ENCODE measurements at places on chromosomes 6 and 20.

- no peak for DNase-seq
Measured at GRCh38 chr6:119758385-119758784, 408.8 kb upstream of the MAN1A1 start.

DNA sequence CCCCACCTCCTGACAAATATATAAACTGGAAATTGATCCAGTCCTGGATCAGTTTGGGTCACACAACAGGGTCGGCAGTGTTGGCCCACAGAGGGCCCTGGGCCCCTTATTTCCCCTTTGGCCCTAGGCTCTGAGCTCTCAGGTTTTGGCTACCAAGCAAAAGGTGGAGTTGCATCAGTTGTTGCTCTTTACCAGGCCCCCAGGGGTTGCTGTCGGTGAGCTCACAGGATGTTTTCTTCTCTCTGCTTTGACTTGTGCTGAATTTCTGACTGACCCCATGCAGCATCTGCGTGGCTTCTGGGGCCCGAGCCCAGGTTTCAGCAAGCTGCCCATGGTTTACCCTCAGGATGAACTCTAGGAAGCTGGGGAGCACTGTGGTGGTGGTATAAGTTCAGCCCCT, 44.6 kb downstream of the PPARD start:
- no peak for DNase-seq

DNA sequence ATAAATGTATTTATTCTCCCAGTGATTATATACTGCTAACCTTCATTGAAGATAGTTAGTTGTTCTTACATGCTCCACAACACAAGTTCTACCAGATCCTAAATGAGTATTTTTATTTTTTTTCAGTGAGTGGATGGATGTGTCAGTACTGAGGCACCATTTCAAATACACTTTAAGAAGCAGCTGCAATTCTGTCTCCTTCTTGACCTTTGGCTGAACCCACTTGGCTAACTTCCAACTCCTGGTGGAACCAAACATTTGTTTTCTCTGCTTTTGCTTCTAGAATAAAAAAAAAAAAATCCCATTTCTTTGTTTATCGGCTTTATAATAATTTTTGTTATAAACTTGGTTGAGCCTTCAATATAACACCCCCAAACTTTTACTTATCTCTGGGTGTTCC, 458.3 kb upstream of the MAP3K7 start:
- no peak for DNase-seq

GRCh38 chr20:41213150-41213820, 75.9 kb downstream of the PLCG1 start:
- no peak for DNase-seq

- DNase-seq = no peak
Measured at GRCh38 chr20:51452091-51452613, 90.4 kb downstream of the NFATC2 start.

- no peak for DNase-seq
Measured at GRCh38 chr6:138977646-138978167, 10.3 kb downstream of the REPS1 start.

GRCh38 chr6:10268111-10268510, 146.8 kb downstream of the TFAP2A start:
- no peak for DNase-seq

- no peak for DNase-seq
Measured at GRCh38 chr6:36962874-36963273, 8.3 kb downstream of the PI16 start.

DNA sequence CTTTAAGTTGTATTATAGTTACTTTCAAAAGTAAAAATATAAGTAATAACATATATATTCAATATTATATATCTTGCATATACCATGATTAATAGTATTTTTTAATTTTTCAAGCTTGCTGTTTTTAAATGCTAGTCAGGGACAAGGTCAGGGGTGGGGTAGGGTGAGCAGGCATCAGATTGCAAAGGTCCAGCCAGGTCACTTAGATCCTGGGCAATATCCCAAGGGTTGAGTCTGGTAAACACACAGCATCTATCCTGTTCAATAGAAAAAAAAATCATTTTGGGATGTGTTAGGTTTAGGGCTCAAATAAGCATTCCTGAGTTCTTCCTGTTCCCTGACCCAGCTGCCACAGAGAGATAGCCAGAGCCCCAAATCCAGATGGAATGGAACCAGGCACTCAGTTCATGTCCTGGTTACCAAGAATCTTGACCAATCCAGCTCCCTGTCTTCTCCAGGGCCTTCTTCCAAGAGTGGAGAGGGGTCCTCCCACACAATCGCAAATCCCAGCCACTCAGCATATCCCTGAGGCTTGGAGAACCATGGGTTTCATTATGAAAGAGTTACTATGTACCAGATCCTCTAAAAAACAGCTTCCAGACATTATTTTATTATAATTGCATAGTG, 134.9 kb upstream of the TOP1 start:
- DNase-seq = no peak

DNA sequence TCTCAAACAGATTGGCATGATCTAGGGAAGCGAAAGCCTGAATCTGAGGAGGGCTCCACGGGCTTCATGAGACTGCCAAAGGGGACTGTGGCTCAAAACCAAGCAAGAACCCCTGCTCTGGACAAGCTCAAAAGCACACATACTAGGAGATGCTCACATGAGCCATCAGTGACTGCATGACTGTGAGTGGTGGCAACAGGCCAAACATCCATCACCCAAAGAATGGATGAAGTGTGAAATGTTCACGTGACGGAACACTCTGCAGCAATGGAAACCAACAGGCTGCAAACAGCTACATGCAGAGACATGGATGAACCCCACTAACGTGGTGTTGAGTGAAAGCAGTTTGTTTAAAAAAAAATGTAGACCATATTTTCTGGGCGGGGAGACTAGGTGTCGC, 136.3 kb downstream of the PREX1 start:
- no peak for DNase-seq

GRCh38 chr6:127302728-127303660, 36.3 kb downstream of the RNF146 start:
- DNase-seq = peak; percentile 3

- no peak for DNase-seq
Measured at GRCh38 chr6:67706388-67706787, 928.7 kb upstream of the ADGRB3 start.

DNA sequence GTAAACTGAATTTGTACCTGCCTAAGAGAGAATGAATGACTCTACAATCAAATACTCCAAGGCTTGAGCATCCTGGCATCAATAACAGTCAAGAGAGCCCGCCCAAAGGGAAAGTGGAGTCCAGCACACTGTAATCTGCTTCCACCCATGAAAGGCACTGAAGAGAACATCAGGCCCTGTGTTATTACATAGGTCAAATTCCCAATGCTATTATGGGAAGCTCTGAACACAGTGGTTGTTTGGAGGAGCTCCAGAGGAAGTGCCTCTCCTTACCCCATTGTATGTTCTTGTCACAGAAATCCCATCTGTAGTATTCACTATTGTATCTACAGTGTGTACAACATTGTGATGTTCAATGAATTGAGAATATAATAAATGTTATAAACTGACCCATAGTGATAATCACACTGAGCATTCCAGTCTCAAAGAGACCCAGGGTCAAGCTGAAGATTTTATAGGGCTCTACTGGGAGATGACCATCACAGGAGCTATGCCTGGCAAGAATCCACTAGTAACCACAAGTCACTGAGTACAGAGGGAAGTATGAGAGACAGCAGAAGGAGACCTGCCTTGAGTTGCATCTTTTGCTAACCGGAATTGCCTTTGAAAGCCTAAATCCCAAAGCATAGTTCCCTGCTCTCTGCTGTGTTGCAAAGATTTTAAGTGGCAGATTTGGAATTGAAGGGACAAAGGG, 446.7 kb downstream of the GJA1 start:
- DNase-seq = no peak

GRCh38 chr6:28218312-28219248, 6.5 kb upstream of the ZSCAN9 start:
- DNase-seq = no peak

DNA sequence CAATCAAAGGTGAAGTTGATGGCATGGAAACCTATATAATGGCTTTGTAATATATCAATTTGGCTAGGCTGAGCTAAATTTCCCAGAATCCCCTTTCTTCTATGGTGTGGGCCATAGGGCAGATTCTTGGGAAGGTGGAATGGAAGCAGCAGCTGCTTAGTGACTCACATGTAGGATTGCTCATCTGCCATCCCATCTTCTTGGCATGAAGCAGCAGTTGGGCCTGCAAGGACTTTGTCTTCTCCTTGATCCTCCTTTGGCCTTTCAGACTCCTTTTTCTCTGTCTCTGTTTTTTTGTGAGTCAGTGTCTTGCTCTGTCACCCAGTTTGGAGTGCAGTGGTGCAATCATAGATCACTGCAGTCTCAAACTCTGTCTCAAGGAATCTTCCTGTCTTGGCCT, 52.6 kb upstream of the CEP162 start:
- DNase-seq = no peak

- DNase-seq = no peak
Measured at GRCh38 chr6:1143655-1144054, 168.2 kb upstream of the FOXQ1 start.

- DNase-seq = no peak
Measured at GRCh38 chr20:546353-546752, 2.8 kb upstream of the CSNK2A1 start.

Data from NCI-H1048 (cell line).